ENCODE measurements at places on chromosomes 2 and 18.

DNA sequence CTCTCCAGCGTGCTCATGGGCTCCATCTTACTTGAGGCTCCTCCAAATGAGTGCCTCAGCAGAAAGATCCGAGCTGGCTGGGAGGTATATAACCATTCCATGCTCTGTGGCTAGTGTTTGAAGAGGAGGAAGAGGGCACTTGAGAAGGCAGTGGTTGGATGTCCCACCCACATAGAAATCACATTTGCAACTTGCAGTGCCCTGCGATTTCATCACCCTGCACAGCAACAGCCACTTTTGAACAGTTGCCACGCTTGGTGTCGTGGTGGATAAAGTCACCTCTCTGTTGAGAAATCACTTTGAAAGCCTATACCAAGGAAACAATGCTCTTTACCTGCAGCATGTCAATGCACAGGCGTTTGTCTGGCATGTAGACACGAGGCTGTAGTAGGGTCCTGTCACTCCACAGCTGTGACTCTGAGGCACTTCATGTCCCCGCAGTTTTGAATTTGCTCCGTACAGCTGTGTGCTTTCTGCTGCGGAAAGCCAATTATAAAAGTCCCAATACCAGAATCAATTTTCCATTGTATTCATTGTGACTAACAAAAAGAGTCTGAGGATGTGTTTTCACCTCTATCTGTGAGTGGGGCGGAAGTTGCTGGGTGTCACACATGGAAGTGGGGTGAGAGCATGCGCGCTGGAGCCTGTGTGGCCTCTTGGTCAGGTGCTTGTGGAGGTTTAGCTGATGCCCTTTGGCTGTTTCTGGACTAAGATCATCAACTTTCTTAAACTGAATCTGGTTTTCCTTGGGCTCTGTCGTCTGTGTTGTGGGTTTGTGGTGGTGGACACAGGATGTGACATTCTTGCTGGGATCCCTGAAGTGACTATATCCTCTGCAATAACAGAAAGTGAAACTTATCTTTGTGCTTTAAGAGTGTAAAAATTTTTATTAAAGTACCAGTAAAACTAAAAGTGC is 2.8 kb downstream of the CNDP2 start:
- peak; percentile 79 for DNase-seq

DNA sequence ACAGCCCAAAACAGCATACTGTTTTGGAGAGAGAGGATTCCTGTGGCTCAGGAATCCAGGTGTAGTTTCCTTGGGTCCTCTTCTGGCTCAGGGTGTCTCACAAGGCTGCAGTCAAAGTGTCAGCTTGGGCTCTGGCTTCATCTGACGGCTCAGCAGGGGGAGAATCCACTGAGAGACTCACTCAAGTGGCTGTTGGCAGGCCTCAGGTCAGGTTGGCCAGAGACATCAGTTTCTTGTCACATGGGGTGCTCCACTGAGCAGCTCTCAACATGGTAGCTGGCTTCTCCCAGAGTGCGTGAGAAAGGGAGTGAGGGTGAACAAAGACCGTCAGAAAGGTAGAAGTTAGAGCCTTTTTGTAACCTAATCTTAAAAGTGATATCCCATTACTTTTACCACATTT is 168.4 kb downstream of the SOCS6 start:
- no peak for DNase-seq

DNA sequence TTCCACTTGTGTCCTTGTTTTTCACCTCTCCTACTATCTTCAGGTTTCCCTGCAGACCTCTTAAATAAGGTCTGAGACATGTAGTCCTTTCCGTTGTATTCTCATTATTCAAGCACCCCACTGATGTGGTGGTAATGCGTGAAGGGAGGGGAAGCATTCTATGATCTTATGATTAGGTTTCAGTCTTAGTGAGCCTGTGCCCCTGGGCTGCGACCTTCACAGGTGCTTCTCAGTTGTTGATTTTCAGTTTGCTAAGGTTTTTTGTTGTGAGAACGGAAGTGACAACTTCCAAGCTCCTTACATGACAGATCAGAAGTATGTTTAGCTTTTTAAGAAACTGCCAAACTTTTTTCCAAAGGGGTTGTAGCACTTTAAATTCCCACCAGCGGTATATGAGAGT is 41.3 kb downstream of the VPS54 start:
- no peak for DNase-seq

GRCh38 chr18:39842366-39842914 is 2112.6 kb upstream of the PIK3C3 start:
- no peak for DNase-seq

GRCh38 chr2:128594953-128595677 is 276.4 kb upstream of the HS6ST1 start:
- DNase-seq: no peak

DNA sequence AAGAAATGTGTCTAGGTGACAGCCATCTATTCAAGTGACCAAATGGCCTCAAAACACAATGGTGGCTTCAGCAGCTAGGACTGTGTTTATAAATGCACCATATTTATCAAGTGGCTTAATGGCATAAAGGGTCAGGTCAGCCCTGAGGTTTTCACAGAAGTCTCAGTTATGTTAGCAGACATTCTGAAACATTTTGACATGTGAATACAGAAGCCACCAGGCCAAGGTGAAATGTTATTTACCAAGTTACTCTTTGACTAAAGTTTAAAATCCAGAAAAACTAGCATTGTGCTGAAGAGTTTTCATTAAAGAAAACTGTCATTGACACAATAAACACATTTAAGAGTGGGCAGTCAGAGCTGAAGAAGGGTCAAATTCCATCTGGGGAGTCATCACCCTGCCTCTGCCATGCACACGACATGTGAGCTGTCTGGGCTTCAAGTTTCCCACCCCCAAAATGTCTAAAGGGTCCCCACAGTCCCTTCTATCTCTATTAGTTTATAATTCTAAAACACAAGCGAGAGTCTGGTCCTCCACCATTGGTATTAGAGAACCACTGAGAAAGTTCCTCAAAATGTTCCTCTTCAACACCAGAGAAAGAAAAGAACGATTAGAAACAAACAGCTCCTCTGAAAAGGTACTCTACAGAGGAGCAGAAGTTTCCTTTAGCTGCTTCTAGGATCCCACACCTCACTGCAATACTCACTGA is 77.5 kb upstream of the FZD5 start:
- no peak for DNase-seq

- no peak for DNase-seq
Observed at GRCh38 chr2:119260646-119261492, 37.2 kb downstream of the STEAP3 start.

DNA sequence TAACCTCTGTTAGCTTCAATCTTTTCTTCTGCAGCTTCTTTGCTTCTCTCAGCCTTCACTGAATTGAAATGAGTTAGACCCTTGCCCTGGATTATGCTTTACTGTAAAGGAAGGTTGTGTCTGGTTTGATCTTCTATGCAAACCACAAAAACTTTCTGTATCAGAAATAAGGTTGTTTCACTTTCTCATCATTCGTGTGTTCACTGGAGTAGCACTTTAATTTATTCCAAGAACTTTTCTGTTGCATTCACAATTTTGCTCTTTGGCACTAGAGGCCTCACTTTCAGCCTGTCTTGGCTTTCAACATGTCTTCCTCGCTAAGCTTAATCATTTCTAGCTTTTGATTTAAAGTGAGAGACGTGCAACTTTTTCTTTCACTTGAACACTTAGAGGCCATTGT is 365.3 kb downstream of the TDRD15 start:
- no peak for DNase-seq

Measured in central memory CD4-positive, alpha-beta T cell (primary cell).